IPS DF 6.9 (cell line): ENCODE measurements at places on chromosomes 3 and 15.

DNA sequence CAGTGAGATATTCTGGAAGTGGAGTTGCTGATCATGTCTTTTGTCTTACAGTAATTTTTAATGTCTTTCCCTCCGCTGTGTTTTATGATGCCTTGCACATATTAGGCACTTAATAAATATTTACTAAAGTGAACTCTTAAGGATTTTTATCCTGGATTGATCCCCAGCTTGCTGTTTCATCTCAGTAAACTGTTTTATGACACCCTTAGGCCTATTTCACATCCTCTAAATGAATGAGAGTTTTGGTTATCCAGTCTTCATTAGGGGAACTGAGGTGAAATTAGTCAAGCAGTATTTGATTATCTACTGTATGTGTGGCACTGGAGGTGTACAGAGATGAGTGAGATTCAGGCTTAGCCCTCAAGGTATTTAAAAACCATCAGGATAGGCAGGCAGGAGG is 19.8 kb downstream of the CHCHD6 start:
- DNase-seq, result no peak

DNA sequence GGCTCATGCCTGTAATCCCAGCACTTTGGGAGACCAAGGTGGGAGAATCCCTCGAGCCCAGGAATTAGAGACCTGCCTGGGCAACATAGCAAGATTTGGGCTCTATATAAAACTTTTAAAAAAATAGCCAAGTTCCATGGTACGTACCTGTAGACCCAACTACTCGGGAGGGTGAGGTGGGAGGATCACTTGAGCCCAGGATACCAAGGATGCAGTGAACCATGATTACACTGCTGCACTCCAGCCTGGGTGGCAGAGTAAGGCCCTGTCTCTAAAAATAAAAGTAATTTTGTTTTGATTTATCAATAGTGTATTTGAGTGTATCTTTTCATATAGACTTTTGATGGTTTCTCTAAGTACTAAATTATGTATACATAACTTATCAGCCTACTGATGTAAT is 63.1 kb downstream of the LSM3 start:
- DNase-seq, result no peak

- DNase-seq, result no peak
Measured at GRCh38 chr3:125148836-125149235, 63.7 kb downstream of the SLC12A8 start.

GRCh38 chr3:141455603-141456300 is 31.1 kb upstream of the RASA2 start:
- DNase-seq, result no peak

- DNase-seq, result no peak
Measured at GRCh38 chr3:74559261-74559660, 55.2 kb downstream of the CNTN3 start.

DNA sequence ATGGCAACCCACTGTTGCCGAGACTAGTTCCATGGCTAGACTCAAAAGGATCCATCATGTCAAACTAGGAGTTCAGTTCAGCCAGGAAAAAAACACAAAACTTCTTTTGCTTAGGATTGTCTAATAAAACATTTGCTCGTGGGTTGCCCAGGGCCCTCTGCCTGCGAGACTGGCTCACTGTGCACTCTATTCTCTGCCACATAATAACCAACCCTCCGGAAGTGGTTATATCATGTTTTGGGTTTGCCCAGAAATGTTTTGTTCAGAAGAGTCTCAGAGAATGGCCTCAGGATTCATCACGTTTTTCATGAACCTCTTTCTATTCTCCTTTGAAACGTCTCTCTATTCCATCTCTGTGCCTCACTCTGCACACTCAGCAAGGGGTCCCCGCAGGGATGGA is 216.1 kb downstream of the SV2B start:
- DNase-seq, result no peak

- no peak for DNase-seq
Measured at GRCh38 chr3:169764312-169764881, 463 bp downstream of the TERC start.

- no peak for DNase-seq
Measured at GRCh38 chr3:123140550-123140949, 61.2 kb upstream of the SEC22A start.

DNA sequence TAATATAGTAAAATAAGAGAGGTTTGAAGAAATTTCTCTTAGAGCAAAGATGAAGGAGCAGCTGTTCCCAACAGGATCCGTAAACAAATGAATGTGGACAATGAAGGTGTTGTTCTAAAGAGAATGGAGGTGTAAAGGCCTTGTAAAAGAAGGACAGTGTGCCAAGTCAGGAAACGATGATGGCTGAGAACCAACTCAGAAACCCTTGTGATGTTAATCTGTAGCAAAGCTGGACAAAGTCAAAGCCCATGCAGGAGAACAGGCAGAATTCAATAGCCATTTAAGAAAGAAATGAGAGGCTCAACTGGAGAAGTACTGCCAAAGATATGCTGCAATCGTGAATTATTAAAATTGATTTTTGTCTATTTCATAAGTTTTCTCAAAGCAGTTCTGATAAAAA is 192.2 kb downstream of the MBNL1 start:
- DNase-seq, result no peak

- no peak for DNase-seq
Measured at GRCh38 chr15:39658740-39659139, 77.9 kb downstream of the THBS1 start.

DNA sequence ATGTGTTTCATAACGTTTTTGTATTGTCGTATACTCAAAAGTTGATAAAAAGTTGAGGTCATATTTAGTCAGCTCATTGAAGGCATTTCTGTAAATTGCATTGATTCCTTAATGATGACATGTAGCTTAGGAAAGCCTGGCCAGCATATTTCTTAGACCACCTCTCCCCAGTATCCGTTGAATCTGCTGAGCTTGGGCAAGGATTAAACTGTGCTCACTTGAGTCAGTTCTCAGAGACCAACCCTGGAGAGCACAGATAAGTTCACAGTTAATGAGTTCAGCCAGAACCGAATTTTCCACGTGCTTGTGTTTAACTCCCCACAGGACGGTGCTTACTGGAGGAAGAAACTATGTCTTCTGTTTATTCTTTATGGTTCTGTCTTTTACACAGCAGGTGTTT is 132.7 kb downstream of the SLC25A26 start:
- DNase-seq, result no peak

DNA sequence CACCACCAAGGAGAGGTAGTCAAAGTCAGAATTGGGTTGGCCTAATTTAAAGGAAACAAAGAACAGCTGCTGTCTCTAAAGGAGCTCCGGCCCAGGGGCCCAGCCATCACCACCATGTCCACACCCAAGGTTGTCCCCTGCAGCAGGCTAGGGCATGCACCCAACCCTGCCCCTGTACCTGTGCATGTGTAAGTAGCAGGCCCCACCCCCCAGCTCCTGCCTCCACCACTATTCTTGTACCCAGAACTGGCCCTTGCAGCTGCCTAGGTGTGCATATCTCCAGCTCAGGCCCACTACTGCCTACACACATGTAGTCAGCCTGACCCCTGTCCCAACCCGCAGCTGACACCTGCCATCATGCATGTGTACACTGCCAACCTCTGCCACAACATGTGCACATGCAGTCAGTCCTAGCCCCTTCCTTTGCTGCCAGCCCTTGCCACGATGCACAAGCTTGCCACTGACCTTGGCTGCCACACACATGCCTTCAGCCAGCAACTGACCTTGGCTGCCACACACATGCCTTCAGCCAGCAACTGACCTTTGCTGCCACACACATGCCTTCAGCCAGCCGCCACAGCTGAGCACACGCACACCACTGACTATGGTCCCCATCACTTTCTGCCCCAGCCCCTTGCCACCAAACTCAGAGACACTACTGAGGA is 39.7 kb downstream of the FGF12 start:
- no peak for DNase-seq

GRCh38 chr15:41564286-41564959 is 5.4 kb downstream of the TYRO3 start:
- no peak for DNase-seq

GRCh38 chr3:43286841-43287499 is 630 bp downstream of the SNRK start:
- DNase-seq, result no peak

DNA sequence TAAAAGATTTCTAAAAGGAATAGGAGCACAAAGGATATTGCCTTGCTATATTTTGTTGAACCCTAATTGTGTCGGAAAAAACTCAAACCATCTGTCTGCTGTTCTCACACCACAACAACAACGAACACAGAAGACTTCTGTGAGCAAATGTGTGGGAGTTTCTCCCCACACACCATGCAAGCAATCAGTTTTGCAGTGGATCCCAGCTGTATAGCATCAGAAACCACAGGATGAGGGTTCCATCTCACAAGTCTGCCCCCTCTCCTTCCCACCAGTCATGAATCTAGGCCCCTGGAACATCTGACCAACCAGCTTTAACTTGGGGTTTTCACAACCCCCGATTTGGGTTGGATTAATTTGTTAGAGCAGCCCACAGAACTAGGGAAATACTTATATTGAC is 91.3 kb upstream of the SLC4A7 start:
- no peak for DNase-seq

GRCh38 chr15:40789119-40789518 is 17.8 kb upstream of the ZFYVE19 start:
- DNase-seq, result no peak

- no peak for DNase-seq
Measured at GRCh38 chr3:7630925-7631324, 770.0 kb downstream of the GRM7 start.

DNA sequence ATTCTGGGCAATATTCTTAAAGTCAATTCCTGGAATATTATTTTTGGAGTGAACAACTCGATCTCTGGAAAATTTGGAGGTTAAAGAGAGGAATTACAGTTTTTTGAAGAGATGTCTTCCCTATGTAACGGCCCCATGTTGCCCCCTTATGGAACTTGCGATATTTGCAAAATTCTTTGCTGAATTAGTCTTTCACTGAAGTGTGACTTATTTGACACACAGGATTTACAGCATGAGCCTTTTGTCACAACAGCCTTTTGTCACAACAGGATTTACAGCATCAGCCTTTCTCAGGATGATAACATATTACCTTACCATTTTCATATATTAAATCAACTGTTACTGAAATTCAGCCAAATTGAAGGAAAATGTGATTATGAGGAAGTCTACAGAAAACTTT is 37.8 kb upstream of the SPTSSB start:
- peak; percentile 37 for DNase-seq

DNA sequence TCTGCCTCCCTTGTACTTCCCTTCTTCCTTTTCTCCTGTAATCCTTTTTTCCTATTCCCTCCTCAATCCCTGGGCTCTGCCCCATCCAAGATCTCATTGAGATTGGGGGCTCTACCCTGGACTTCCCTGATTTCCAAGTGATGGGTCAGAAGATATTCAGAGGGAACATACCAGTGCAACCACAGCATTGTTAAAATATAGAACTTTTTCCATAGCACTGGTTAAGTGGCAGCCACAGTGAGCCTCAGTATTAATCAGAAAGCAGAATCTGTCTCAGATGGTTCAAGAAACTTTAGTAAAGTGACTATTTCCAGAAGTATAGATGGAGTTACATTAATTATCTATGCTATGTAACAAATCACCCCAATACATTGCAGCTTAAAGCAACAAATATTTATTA is 18.7 kb upstream of the SCN10A start:
- DNase-seq, result no peak

- no peak for DNase-seq
Measured at GRCh38 chr3:126519506-126520455, 2.2 kb upstream of the UROC1 start.

DNA sequence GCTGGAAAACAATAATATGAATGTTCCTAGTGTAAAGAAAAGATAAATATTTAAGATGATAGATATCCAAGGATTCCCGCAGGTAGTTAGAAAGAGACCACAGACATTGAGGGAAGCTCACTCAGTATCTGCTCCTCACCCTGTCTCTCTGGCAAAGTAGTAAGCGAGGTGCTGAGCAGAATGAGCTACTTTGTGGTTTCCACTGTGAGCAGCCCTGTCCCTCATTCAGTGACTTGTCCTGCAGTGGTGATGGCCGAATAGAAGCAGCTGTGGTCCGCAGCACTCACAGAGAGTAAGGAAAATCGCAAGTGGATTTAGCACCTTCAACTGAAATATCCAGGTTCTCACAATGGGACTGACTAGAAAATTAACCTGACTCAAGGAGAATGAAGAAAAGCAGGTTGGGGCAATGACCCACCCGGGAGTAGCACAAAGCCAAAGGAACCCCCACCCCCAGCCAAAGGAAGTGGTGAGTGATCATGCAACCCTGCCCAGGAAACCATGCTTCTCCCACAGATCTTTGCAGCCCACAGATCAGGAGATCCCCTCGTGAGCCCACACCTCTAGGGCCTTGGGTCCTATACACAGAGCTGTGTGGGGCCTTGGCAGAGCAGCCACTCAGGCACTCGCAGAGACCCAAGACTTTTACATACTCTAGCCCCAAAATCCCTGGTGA is 21.8 kb upstream of the SLC25A38 start:
- DNase-seq, result no peak

GRCh38 chr3:131729643-131730017 is 226.9 kb upstream of the MRPL3 start:
- no peak for DNase-seq

DNA sequence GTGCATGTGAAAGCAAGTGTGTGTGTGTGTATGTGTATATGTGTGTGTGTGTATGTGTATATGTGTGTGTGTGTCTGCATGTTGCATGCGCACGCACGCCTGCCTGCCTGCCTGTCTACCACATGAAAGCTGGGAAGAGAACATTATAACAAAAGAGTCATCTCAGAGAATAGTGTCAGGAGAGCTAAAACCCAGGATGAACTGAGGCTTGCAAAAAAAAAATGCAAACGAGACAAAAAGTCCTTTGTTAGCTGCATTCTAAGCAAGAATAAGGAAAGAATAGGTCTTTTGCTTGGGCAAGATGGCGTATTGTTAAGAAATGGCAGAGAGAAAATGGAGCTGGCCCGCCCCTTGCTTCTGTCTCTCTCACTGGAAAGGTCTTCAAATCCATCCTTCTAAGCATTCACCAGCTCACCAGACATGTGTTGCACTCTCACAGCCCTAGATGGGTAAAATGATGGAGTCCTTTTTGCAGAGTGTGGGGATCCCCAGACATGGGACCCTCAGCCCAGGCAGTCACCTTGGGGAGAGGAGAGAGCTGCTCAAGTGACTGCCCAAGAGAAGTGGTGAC is 16.4 kb downstream of the WNT7A start:
- no peak for DNase-seq
